ENCODE measurements at places on chromosomes 2 and 18.

- no peak for DNase-seq
These were observed 48.4 kb upstream of the B3GNT7 start for GRCh38 chr2:231347081-231347480.

GRCh38 chr2:9378433-9379390 is 44.6 kb downstream of the ITGB1BP1 start:
- DNase-seq: peak; percentile 82

DNA sequence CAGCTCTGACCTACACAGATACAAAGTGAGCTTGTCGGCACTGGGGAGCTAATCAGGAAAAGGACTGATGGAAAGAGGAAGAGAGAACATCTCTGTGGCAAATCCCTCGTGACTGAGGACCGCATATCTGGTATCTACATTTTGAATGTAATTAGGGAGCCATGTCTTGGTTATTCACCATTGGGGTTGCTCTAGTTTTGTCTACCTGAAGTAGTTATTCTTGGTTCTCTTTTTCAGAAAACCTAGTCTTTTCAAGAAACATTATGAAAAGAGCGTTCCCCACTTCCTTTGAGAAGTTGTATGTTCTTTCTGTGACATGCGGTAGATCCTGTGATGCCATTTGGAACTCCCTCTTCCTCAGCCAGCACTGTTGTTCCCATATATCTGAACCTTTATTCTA is 104.4 kb downstream of the DOCK10 start:
- no peak for DNase-seq

DNA sequence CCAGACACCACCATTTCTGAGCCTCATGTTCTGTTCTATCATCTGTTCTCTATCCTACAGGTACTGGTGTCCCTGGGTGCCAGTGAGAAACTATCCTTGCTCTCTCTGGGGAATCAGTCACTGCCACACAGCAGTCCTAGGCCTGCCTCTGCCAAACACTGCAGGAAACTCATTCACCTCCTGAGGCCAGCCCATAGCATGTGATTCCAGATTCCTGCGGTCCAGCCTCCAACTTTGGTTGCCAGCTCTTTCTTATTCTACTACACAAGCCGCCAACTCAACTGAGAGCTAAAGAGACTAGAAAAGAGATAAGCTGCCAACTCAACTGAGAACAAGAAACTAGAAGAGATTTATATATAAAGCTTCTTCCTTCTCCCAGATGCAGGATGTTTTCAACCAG is 8.8 kb upstream of the TTLL4 start:
- no peak for DNase-seq

- no peak for DNase-seq
These were observed 14.0 kb upstream of the MCFD2 start for GRCh38 chr2:46929612-46930011.

- DNase-seq: peak; percentile 100
These were observed 144.0 kb downstream of the TNS1 start for GRCh38 chr2:217858519-217859491.

GRCh38 chr2:109538546-109538945 is 75.2 kb downstream of the SEPTIN10 start:
- DNase-seq: no peak

DNA sequence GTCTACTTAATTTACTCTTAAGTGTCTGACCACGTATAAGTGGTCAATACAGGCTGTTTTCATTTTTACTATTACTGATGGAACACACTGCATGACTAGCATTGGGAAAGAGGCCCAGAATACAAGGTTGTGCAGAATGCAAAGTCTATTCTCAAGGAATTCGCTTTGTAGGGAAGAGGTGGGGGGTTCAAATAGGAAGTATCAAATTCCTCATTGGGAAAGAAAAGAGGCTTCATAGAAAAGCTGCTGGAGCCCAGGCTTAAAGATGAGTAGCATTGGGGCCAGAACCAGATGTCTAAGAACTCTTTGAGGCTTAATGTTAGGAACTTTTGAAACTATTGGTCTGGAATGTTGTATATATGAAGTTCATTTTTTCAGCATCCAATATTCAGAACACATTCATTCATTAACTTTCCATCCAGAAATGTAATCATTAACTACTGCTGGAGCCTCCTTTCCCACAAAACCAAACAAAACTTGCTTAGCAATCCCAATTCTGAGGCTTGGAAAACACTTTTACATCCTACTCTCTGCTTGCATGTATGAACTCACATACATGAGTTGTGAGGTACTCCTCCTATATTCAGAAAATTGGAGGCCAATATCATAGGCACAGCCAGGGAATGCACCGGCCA is 994 bp upstream of the LRATD1 start:
- DNase-seq: no peak

- no peak for DNase-seq
These were observed 94.0 kb upstream of the PIK3C3 start for GRCh38 chr18:41860987-41861386.

- DNase-seq: peak; percentile 35
These were observed 51.7 kb downstream of the VIT start for GRCh38 chr2:36748166-36748565.

GRCh38 chr2:218870984-218871344 is 9.7 kb upstream of the WNT10A start:
- no peak for DNase-seq

DNA sequence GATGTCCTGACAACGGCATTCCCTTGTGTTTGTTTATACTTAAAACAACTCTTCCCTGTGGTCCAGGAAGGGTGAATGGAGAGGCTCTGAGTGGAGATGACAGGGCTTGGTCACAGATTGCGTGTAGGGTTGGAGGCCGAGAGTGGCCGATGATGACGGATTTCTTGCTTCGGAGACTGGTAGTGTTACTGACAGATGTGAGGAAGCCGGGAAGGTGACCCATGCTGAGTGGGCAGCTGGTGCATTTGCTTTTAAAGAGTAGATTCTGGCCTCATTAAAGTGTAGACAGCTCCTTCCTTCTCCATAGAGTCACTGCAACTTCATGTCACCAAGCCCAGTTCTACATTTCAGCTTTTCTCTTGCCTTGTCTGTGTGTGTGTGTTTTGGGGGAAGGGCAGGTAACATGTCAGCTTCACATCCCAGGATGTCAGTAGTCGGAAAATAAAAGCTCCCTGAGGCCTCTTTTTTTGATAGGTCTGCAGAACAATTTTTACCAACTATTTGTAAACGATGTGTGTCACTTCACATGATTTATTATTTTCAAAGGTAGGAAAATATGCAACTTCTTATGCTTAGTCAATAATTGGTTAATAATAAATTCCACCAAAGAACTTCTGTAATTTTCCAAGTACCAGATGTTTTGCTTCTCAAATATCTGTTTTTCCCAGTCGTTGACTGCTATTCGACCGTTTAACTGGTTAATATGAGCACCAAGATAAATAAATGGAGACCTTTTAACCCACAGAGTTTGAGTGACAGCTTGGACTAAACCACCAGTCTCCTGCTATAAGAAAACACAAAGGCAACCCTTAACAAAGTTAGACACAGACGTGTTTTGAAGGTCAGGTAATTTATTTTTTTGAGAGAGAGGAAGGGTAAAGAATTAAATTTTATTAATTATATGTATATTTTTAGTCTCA is 436.9 kb downstream of the SLC4A3 start:
- no peak for DNase-seq

DNA sequence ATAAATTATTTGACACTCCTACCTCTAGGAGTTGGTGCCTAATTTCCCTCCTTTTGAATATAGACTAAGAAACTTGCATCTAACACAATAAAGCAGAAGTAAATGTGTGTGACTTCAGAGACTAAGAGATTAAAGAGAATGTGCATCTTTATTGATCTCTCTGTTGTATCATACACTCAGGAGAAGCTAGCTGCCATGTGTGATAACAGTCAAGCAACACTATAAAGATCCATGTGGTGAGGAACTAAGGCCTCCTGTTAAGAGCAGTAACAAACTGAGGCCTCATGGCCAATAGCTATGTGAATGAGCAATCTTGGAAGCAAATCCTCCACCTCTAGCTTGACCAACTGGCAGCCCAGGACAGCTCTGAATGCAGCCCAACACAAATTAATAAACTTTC is 3.4 kb downstream of the FANCL start:
- DNase-seq: no peak
